Cerebellum (tissue), 4 donors: ENCODE measurements at places on chromosomes 5 and 9. TPM values are rescaled to one million over a fixed set of nuclear protein-coding genes. Genes with fewer than 3 reads are reported as not detected.

TNFSF8 gene
- total RNA-seq = 0.18 TPM

DMRT1 gene
- not detected for total RNA-seq

FOXD1 gene
- 1.1 TPM for total RNA-seq

DDX4 gene
- total RNA-seq = 0.09 TPM

SOX30 gene
- 0.18 TPM for total RNA-seq
